PC-9 (cell line): ENCODE measurements at places on chromosomes 16 and 17.
A peak's percentile ranks its signal among the peaks of the same experiment; 100 is the strongest.

DNA sequence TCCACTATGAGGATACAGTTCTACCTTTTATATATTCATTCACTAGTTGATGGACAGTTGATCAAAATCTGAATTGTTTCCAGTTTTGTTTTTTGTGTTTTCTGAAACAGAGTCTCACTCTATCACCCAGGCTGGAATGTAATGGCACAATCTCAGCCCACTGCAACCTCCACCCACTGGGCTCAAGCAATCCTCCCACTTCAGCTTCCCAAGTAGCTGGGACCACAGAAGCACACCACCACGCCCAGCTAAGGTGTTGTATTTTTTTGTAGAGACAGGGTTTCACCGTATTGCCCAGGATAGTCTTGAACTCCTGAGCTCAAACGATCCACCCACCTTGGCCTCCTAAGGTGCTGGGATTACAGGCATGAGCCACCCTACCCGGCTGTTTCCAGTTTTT is 21.0 kb downstream of the LSM12 start:
- H3K36me3 ChIP-seq, result peaks cover 14% of the 10 kb centered on the region
- H3K4me1 ChIP-seq, result no peaks in the 10 kb centered on the region
- no peak overlapping the region for H3K4me3 ChIP-seq
- H3K27ac ChIP-seq, result no peak overlapping the region

DNA sequence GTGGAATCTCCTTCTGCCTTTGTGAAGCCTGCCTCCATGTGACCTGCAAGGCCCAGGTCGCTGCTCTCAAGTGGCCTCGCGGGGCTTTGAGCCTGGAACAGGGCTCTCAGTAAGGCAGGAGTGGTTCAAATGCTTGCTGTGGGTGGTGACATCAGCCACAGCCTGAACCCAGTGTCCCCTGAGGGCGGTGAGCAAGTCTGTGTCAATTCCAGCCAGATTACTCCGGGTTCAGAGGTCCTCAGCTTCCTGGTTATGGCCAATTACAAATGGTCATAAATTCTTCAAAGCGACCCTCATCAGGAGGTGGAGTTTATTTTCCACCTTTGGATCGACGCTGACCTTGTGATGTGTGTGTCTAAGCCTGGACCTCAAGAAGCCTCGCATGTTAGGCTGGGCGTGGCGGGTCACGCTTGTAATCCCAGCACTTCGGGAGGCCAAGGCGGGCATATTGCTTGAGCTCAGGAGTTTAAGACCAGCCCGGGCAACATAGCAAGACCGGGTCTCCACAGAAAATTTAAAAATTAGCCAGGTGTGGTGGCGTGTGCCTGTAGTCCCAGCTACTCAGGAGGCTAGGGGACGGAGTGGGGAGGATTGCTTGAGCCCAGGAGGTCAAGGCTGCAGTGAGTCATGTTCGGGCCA is 17.3 kb downstream of the LGALS3BP start:
- H3K27me3 ChIP-seq, result no peaks in the 10 kb centered on the region
- H3K36me3 ChIP-seq, result no peaks in the 10 kb centered on the region
- H3K4me1 ChIP-seq, result peaks cover 48% of the 10 kb centered on the region
- no peak overlapping the region for H3K4me3 ChIP-seq

DNA sequence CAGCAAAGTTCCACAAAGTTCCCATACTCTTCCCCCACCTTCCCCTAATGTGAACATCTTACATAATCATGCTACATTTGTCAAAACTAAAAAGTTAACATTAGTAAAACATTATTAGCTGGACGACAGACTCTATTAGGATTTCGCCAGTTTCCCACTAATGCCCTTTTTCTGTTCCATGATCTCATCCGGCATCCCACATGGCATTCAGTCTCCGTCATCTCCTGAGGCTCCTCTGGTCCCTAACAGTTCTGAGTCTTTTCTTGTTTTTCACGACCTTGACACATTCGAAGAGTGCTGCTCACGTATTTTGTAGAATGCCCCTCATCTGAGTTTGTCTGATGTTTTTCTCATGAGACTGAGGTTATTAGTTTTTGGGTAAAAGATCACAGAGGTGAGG is 8.8 kb upstream of the MPRIP start:
- H3K4me1 ChIP-seq, result peaks cover 66% of the 10 kb centered on the region
- H3K27ac ChIP-seq, result no peak overlapping the region
- no peak for DNase-seq
- no peak overlapping the region for H3K4me3 ChIP-seq

GRCh38 chr16:4904108-4904941 is 32.6 kb downstream of the PPL start:
- no peaks in the 10 kb centered on the region for H3K4me1 ChIP-seq
- peaks cover 13% of the 10 kb centered on the region for H3K36me3 ChIP-seq
- no peak overlapping the region for H3K4me3 ChIP-seq
- H3K27me3 ChIP-seq, result no peaks in the 10 kb centered on the region
- no peak overlapping the region for H3K27ac ChIP-seq

DNA sequence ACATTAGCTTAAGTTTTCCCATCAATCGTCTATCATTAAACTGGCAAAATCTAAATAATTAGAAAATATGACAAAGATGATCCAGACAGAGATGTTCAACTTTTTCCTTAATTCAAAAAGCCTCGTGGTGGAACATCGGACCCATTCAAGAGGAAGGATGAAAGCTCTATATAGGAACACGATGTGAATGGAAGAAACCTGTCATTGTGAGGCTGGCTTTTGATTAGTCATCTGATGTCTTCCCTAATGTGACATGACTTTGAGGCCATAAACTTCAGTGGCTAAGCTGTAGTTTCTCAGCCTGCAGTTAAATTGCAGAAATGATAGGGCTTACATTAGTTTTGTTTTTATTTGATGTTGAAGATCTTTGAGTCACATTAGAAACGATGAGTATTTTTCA is 1.0 kb downstream of the AMZ2 start:
- H3K36me3 ChIP-seq, result 0 out of 2 replicates have a peak, but pooled peaks cover 6% of the 10 kb centered on the region
- H3K4me1 ChIP-seq, result peaks cover 10% of the 10 kb centered on the region
- H3K4me3 ChIP-seq, result peak overlapping the region; percentile 80
- DNase-seq, result no peak

DNA sequence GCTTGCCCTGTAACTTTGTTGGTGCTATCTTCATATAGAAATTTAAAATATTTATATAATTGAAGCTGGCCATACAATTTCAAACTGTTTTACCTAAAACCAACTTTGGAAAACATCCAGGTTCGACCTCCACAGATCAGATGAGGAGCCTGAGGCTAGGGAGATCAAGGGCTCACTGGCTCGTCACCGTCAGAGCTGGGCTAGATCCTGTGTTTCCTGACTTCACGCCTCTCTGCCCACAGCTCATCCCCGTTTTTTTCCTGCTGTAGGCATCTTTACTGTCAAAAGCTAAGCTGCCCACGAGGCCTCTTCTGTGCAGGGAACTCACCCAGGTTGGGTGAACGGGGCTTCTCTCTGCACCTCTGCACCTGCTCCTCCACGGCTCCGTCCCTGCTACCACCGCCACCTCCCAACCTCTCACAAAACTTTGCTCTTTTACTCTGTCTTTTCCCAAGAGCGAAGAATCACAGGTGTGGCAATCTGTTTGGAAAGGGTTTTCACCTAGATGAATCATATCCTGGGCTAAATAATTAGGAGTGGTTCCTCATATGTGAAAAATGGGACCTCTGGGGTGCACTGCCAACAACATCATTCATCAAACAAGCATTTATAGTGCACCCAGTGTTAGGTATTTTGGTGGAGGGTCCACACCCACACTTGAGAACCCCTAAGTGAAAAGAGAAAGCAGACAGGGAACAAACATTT is 24.8 kb upstream of the KDM6B start:
- H3K27ac ChIP-seq, result peak overlapping the region; percentile 95
- H3K4me3 ChIP-seq, result peak overlapping the region; percentile 39; the same call in 1 of the 2 replicates
- H3K36me3 ChIP-seq, result peaks cover 7% of the 10 kb centered on the region; the same call in 1 of the 2 replicates
- DNase-seq, result peak; percentile 87
- H3K4me1 ChIP-seq, result peaks cover 43% of the 10 kb centered on the region
- H3K27me3 ChIP-seq, result no peaks in the 10 kb centered on the region

DNA sequence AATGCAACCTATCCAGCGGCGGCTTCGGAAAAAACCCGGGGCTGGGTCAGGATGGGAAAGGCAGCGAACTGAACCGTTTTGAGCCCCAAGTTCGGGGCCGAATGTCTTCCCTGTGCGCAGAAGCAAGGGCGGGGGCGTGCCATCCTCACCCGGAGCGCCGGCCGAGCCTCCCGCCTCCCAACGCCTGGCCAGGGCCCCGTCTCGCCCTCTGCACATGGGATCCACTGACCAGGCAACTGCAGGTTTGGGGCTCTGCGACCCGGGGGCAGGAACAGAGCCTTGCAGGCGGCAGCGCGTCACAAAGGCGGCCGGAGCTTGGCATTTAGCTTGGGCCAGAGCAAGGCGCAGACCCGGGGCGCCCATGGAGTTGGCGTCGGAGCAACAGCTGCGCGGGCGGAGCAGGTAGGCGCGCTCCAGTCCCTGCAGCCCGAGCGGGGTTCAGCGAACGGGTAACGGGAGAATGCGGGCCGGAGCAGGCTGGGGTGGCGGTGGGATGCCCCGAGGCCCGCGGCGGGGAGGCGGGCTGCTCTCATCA is at the start of gene FBXO39:
Gene FBXO39 (plus strand): TSS at position 345 of the 535 bp plus-strand sequence. CDS start 3,654 bp downstream, outside the sequence.
- no peak within 1 kb of the TSS for H3K27ac ChIP-seq
- H3K27me3 ChIP-seq, result no peaks in the 10 kb centered on the region
- H3K4me1 ChIP-seq, result no peaks in the 10 kb centered on the region
- no peak within 1 kb of the TSS for H3K4me3 ChIP-seq
- H3K36me3 ChIP-seq, result no peaks in the 10 kb centered on the region

DNA sequence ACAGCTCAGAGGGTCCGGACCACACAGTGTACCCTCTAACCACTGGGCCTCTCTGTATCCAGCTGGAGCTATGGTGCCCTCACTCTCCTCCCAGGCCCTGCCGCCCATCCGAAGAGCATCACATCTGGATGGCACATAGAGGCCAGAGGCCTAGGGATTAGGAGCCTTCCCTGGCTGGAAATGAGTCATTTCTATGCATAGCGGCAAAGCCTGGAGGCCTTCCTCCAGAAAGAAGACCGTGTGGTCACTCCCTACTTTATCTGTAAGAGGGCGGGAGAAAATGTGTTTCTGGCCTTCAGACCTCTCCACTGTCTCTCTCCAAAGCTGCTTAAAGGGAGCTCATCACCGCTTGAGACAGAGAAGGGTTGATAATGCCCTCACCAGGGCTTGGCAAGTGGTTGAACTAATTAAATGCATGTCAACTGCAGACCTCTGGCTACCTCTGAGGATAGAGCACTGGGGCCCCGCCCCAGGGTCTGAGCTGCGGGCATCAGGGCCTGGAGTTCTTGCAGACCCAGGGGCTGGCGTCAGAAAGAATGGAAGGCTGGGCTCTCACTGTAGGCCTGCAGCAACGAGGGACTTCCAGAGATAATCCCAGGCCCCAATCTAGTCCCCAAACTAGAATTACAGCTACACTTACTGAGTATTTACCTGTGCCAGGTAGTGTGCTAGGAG is 122.2 kb downstream of the IRX5 start:
- H3K4me3 ChIP-seq, result no peak overlapping the region
- H3K27ac ChIP-seq, result no peak overlapping the region
- no peak for DNase-seq
- H3K4me1 ChIP-seq, result no peaks in the 10 kb centered on the region
- no peaks in the 10 kb centered on the region for H3K36me3 ChIP-seq
- no peaks in the 10 kb centered on the region for H3K27me3 ChIP-seq

GRCh38 chr16:75038036-75038858 is 39.4 kb downstream of the ZNRF1 start:
- no peak overlapping the region for H3K27ac ChIP-seq
- H3K27me3 ChIP-seq, result no peaks in the 10 kb centered on the region
- H3K4me3 ChIP-seq, result no peak overlapping the region
- peaks cover 23% of the 10 kb centered on the region for H3K4me1 ChIP-seq

DNA sequence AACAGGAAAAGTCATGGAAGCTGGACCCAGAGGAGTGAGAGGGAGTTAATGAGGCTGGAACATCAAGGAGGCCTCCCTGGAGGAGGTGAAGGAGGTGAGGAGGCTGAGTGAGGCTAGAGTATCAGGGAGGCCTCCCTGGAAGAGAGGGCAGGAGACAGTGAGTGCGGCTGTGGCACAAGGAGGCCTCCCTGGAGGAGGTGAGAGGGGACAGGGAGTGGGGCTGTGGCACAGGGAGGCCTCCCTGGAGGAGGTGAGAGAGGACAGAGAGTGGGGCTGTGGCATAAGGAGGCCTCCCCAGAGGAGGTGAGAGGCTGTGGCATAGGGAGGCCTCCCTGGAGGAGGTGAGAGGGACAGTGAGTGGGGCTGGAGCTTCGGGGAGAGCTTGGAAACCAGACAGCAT is 5.5 kb downstream of the CAMKK1 start:
- H3K36me3 ChIP-seq, result no peaks in the 10 kb centered on the region
- H3K4me3 ChIP-seq, result no peak overlapping the region
- no peak for DNase-seq

DNA sequence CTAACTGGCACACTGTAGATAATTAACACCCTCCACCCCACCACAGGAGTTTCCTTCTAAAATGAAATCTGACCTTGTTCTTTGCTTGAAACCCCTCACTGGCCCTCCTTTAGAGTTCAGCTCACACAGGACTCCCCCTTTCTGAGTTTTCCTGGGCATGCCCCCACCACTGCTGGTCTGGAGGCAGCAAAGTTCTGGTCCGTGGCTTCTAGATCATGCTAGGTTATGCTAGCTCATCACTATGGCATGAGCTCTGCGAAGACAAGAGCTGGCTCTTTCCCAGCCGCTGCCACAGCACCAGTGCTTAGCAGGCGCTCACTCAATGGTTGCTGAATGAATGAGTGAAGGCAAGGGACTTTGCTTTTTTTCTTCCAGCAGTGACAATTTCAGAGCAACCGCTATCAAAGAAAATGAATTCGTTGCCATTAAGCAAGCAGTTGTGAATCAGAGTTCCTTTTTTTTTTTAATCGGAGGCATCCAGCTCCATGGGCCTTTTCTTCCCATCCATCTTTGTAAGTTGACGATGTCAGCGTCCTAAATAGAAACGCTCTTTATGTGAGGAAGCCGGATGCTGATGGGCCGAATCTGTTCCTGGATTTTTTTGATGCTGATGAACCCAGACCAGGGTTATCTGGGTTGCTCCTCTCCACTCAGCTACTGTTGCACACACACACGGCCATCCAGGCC is 80.8 kb upstream of the NOL11 start:
- H3K27ac ChIP-seq, result peak overlapping the region; percentile 81
- H3K4me1 ChIP-seq, result peaks cover 37% of the 10 kb centered on the region
- no peak for DNase-seq
- H3K36me3 ChIP-seq, result no peaks in the 10 kb centered on the region

DNA sequence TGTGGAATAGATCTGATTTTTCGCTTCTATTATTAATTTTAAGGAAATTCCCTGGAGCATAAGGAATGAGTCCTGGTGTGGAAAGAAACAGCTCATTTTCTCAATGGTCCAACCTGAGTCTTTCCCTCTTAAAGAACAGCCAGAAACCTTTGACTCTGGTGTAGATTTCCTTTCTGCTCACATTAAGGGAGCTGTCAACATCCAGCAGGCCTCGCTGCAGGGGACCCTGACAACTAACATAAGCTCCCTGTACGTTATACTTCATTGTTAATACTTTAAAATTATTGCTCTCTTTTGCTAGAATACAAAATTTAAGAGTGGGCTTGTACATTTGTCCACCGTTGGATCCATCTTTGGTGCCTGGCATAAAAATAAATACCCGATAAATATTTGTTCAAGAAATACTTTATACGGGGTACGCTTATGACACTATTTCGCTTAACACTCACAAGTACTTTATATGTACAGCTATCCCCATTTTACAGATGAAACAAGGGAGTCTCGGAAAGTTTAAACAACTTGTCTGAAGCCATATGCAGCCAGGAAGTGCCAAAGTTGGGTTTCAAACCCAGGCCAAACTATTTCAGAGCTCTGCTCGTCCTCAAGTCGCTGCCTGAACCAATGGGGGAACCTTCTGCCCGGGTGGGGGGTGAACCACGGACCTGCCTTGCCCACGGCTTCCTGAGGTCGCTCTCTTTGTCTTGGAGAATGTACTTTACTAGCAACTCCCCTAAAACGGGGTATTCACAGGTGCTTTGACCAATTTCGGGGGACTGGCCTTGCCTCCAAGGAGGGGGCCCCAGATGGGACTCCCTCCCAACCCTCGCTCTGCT is 611 bp downstream of the SMARCE1 start:
- H3K36me3 ChIP-seq, result peaks cover 41% of the 10 kb centered on the region
- peak overlapping the region; percentile 89 for H3K27ac ChIP-seq
- peak overlapping the region; percentile 89 for H3K4me3 ChIP-seq
- peaks cover 21% of the 10 kb centered on the region for H3K4me1 ChIP-seq
- DNase-seq, result peak; percentile 37
- no peaks in the 10 kb centered on the region for H3K27me3 ChIP-seq
